BJ (cell line): ENCODE measurements at places on chromosomes 11 and 22. TPM values are rescaled to one million over a fixed set of nuclear protein-coding genes. Genes with fewer than 3 reads are reported as not detected.

DNA sequence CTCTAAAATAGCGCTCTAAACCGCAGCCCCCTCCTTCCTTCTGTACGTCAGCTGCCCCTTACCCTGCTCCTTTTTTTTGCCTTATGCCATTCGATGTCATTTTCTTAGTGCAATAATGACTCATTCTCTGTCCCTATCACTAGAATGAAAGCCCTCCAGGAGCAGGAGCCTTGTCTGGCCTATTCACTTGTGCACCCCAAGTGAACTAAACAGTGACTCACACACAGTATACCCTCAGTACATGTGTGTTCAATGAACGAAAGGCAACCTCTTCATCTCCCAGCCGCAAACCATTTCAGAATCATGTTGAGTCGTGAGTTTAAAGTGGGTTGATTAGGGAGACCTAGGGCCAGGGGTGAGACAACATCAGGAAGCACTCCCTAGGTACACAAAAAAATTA, 50.7 kb upstream of the SPATA19 start:
- DNase-seq: no peak

DNA sequence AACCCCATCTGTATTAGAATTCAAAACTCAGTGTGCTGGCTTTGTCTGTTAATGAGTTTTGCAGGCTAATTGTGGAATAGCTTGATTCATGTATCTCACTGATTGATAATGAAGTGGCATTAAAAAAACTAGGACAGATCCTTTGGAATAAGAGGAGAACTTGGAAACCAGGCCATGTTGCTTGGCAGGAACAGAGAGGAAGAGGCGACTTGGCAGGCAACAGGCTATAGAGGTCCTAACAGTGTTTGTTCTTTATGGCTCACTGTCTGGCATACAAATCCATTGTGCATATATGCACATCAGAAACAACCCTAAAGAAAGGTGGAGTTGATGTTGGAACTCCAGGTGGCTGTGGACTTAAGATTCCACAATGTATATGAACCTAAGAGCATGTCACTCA, 17.4 kb upstream of the OR9I1 start:
- DNase-seq: no peak

GRCh38 chr11:63563201-63564055, at the start of gene PLAAT2:
PLAAT2 (minus strand) TSS chr11:63563379; CDS start chr11:63563324, 55 bp downstream.
- no peak for DNase-seq

DNA sequence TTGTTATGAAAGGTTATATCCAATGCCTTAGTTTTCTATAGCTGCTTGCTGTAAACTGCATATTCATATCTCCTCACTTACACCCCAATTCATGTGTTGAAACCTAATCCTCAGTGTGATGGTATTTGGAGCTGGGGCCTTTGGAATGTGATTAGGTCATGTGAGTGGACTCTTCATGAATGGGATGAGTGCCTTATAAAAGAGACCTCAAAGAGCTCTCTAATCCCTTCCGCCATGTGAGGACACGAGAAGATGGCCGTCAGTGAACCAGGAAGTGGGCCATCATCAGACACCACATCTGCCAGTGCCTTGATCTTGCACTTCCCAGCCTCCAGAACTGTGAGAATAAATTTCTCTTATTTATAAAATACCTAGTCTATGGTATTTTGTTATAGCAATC, 79.3 kb downstream of the CYP2R1 start:
- DNase-seq: no peak

GRCh38 chr11:13776134-13776815, 107.8 kb downstream of the FAR1 start:
- no peak for DNase-seq

GRCh38 chr11:48270621-48271020, 7.0 kb downstream of the OR4X1 start:
- DNase-seq: no peak

GRCh38 chr11:110061296-110061695, 31.9 kb upstream of the ZC3H12C start:
- no peak for DNase-seq

DNA sequence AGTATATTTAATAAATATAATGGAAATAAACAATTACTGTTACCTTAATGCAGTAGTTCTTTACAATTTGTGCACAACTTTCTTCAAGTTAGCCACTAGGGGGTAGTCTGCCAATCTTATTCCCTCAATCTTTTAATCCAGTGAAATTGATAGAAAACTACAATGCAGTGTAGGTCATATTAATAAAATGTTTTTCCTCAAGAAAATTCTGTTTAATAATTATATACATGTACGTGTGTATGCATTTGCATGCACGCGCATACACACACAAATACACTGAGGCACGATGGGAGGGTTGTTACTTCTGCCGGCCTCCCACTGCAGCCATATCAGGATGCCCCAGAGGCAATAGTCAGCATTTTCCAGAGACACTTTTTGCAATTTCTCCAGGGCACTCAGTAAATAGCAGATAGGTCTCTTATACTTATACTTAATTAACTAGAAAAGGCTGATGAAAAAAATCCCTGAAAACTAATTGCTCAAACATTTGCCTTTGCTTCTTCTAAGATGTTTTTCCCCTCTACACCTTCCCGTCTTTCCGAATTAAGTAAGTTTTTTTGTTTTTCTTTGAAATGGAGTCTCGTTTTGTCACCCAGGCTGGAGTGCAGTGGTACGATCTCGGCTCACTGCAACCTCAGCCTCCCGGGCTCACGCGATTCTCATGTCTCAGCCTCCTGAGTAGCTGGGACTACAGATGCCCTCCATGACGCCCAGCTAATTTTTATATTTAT, 3.1 kb downstream of the GAB2 start:
- no peak for DNase-seq

- DNase-seq: no peak
Measured at GRCh38 chr22:23784215-23784732, 2.5 kb upstream of the SMARCB1 start.

GRCh38 chr11:113517361-113517760, 42.2 kb upstream of the DRD2 start:
- no peak for DNase-seq

The C11orf86 gene
- 0.15 TPM in 1 of 2 replicates, not detected in the other for polyA plus RNA-seq

The HTR3B gene
- polyA plus RNA-seq: not detected in 2 replicates

The RHOD gene
- 33.7 and 42.8 TPM in 2 replicates for polyA plus RNA-seq

The PICK1 gene
- polyA plus RNA-seq: 27.9 and 32.4 TPM in 2 replicates

The KCNQ1 gene
- polyA plus RNA-seq: not detected in 2 replicates

The NOL12 gene
- 11.0 and 16.5 TPM in 2 replicates for polyA plus RNA-seq

The CSNK1E gene
- polyA plus RNA-seq: 120 and 183 TPM in 2 replicates

The CST6 gene
- 4.8 and 5.9 TPM in 2 replicates for polyA plus RNA-seq
